ENCODE measurements at places on chromosomes 1 and 21.

- DNase-seq = no peak
Observed at GRCh38 chr21:41598561-41599431, 90.8 kb upstream of the TMPRSS2 start.

GRCh38 chr21:26147535-26147934 lies 23.0 kb downstream of the APP start:
- no peak for DNase-seq

DNA sequence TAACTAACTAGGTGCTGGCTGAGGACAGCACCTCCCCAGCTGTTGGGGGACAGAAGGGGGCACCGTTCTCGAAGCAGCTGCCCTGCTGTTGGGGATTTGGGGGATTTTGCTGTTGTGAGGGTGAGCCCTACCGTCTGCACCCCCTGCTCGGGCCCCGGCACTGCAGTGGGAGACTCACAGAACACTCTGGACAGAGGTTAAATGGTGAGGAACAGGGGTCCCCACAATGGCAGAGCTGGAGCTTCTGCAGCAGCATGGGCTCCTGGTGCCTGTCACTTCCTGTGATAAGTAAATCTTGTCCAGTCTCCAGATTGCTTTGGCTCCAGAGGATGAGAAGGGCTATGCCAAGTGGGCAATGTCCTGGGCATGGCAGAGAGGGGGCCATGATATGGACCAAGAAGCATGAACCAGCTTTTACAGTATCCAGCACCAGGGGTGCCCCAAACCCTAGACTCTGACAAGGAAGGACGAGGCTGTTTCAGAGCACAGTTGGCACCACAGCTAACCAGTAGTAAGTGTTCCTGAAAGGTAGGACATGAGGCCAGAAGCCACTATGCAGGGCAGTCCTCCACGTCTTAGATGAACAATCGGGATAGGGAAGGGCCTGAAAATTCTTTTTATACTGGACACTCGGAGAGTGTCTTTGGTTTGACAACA lies 365.1 kb upstream of the VAMP3 start:
- DNase-seq = no peak

DNA sequence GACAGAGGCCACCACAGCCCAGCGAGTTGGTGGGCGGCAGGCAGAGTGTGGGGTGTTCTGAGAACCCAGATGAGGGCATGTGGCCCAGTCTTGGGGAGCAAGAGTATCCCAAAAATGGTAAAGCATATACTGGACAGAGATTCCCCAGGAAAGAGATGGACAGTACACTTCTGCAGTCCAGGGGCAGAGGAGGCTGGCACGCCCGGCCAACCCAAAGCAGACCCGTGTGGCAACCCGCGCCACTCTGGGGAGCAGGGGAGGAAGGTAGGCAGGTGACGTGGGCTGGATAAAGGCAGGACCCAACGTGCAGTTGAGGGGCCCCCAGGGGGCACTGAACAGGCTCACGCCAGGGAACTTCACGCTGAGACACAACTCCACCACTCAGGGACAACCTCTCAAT lies 46.4 kb upstream of the RIPK4 start:
- DNase-seq = no peak

DNA sequence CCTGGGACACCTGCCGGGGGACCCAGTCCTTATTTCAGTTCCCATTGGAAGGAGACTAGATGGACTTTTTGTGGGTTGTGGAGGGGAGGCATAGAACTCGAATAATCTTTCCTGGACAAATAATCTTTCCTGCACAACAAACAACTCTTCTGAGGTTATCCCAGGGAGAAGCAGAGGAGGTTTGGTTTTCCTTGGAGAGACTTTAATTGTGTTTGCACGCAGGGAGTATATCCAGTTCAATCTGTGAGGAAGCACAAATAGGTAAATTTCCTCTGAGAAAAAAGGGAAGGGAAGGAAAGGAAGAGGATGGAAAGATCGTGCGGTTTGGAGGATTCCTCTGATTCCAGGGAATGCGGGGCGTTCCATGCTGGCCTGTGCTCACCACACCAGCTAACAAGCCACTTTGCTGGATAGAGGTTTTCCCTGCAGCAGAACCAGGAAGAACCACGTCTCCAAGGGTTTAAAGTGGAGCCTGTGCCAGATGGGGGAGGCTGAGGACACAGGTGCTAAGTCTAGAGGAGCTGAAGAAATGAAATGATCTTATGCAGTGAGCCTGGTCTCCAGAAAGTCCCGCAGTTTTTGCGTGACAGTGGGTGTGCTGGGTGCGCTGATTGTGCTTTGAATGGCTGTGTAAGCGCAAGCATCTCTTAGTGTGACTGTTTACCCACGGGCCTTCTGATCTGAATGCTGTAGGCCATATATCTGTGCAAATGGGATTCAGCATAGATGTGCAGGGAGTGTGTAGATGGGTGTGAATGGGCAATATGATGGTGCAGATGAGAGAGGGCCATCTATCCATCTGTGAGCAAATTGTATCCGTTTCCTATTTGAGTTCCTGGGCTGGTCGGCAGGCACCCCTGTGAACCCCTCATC lies 7.6 kb downstream of the PAX7 start:
- DNase-seq = no peak

DNA sequence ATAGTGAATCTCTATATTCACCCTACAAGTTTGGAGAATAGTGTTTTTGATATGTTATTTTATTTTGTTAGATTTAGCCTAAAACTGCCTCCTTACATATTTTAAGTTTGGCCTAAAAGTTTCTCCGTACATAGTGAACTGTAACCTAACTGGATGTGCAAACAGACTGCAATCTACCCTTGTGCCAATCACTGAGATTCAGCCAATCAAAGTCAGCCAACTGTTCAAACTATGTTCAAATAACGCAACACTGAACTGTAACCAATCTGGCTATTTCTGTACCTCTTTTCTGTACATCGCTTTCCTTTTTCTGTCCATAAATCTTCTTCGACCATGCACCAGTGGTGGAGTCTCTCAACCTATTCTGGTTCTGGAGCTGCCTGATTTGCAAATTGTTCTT lies 11.8 kb upstream of the DMRTB1 start:
- DNase-seq = no peak

- DNase-seq = peak; percentile 27
Observed at GRCh38 chr1:17250601-17251000, 1.7 kb downstream of the PADI3 start.

DNA sequence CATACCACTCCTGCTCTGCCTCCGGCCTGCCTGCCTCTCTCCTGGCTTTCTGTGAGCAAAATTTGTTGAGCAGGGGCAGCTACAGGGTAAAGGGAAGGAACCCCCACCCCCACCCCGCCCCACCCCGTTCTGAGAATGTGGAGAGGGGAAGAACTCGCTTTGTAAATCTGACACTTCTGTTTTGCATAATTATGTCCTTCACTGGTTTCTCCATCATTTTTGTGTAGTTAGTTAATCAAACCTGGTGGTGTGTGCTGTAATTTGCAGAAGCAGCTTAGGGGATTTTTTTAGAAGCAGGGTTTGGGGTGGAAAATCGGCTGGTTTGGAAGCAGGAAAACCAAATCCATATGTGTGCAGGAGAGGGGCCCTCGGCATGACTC lies 58.1 kb upstream of the TMEM51 start:
- DNase-seq = no peak

GRCh38 chr1:64983110-64983509 lies 16.8 kb upstream of the JAK1 start:
- no peak for DNase-seq

DNA sequence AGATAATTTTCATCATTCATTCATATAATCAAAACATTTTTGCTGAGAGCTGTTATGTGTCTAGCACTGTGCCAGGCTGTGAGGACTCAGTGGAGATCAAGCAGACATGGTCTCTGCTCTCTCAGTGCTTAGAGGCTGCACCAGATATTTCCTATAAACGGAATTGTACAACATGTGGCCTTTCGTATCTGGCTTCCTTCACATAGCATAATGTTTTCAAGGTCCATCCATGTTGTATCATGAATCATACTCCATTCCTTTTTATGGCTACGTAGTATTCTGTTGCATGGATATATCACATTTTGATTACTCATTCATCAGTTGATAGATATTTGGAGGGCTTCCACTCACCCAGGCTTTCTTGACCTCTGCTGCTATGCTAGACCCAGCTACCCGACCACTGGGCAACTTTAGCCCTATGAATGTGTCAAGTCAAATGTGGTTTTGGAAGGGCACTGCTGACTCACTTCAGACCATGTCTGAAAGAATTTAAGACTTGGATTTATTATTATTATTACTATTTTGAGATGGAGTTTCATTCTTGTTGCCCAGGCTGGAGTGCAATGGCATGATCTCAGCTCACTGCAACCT lies 18.5 kb downstream of the NCF2 start:
- no peak for DNase-seq

DNA sequence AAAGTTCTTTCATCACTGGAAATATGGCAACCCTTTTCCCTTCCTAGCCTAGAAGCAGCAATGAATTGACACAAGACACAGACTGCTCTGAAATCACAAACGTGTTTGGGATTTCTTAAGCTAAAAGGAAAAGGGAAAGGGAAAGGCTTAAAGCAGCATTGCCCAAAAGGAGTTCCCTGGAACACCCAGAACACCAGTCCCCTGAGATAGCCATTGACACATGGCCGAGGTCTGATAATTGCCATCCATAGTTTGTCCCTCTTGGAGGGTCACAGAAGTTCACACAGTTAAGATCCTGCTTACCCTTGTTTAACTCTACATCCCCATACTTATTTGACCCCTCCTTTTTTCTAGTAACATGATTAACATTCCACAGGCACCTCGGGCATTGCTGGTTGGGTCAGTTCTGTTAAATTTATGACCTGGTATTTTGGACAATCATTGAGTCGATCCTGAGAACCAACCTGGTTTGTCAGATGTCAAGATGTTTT lies 72.9 kb downstream of the ZNF281 start:
- no peak for DNase-seq

- DNase-seq = peak; percentile 28
Observed at GRCh38 chr1:201385299-201385891, 7.9 kb upstream of the TNNT2 start.

- peak; percentile 74 for DNase-seq
Observed at GRCh38 chr1:174230399-174230798, 71.1 kb downstream of the RABGAP1L start.

GRCh38 chr1:214702556-214702955 lies 99.6 kb downstream of the CENPF start:
- DNase-seq = no peak

DNA sequence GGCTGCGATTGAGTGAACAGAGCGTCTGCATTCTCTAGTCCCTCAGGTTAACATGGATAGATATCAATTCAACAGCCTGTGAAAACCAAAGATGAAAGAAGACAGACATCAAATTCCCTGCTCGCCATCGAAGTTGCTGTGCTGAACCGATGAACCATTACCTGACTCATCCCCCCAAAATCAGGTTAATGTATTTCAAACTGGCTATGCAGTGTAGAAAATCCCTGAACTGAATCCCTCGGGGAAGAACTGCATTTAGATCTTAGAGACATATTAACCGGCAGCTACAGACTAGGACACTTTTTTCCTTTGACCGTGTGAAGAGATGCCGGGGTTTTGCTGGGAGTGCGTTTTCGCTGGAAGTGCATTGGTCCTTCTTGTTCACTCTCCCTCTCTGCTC lies 213.2 kb upstream of the KIAA0040 start:
- DNase-seq = no peak

- no peak for DNase-seq
Observed at GRCh38 chr1:9213956-9214355, 20.6 kb upstream of the H6PD start.

DNA sequence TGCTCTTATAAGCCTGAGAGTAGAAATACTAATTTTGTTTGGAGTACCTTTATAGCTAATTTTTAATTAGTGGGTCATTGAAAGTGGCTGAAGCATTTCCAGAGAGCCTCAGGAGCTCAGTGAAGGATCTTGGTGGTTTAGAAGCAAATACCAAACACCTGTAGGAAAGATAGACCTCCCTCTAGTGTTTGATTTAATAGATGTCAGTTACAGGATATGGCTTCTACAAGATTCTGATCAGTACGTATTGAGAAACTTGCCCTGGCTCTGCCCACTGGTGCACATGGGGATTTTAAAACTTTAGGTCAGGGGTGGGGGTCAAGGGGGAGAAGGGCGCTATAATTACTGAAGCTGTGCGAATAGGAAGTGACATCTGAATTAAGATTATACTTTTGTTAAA lies 122.2 kb downstream of the POU2F1 start:
- DNase-seq = peak; percentile 30

- no peak for DNase-seq
Observed at GRCh38 chr1:30063621-30064280, 659.6 kb downstream of the MATN1 start.

- DNase-seq = no peak
Observed at GRCh38 chr1:6329851-6330250, 63.7 kb downstream of the ACOT7 start.

DNA sequence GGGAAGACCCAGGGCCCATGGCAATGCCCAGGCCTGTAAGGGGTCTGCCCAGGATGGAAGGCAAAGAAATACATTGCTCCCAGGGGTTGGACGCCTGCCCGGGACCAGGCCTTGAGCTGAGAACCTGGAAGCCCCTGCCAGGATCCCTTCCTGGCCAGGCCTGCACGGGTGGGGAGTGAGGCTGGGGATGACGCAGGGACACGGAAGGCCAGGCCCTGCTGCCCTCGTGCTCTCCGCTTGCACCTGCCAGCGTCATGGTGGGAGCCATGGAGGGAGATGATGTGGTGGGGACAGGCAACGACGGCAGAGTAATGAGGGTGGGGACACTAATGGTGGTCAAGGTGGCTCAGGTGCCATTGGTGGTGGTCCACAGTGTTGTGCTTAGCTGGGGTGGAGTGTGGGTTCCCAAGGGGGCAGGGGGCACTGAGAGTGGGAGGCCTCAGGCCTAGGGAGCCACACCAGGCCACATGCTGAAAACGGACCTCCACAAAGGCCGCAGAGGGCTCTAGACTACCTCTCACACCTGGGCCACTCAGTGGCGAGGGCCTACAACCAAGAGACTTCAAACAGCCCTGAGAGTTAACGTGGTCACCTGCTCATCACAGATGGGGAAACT lies 4.3 kb downstream of the HES3 start:
- DNase-seq = no peak

DNA sequence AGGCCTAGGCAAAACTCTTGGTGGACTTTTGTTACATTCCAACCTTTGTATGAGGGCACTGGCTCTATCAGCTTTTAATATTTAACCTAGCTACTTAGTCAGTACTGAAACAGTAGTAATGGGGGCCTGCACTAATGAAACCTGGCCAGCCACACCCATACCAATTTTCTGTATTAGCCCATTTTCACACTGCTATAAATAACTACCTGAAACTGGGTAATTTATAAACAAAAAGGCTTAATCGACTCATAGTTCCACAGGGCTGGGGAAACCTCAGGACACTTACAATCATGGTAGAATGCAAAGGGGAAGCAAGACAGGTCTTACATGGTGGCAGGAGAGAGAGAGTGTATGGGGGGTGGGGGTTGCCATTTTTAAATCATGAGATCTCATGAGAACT lies 245.7 kb upstream of the RGS18 start:
- no peak for DNase-seq

Data from hematopoietic multipotent progenitor cell treated with erythropoietin and hydrocortisone succinate and interleukin-3 and kit ligand, for 8 days (in vitro differentiated cells).